Stimulated activated CD4-positive, alpha-beta T cell treated with anti-CD3 and anti-CD28 coated beads, TNF-alpha, amount 100 ng/mL, for 1 hour (primary cell): ENCODE measurements at places on chromosomes 4 and X.

- no peak for DNase-seq
These were observed 22.2 kb downstream of the ETDC start for GRCh38 chrX:135331525-135331924.

DNA sequence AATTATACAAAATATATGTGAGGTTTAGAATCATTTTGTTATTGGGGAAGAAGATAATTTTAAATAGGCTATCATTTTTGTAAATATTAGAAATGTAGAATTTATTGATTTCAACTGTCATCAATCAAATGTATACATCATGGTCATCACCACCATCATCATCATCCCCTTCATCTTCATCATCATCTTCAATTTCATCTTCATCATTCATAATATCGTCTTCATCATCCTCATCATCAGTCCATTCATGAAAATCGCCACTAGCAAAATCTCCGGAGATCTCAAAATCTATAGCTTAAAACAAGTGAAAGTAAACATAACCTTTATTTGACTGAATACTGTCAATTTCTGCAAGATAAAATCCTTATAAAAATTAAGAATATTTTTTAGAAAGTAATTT, 499.5 kb downstream of the SPOCK3 start:
- DNase-seq, result no peak

- no peak for DNase-seq
These were observed 30.9 kb downstream of the PDLIM3 start for GRCh38 chr4:185504098-185505047.

DNA sequence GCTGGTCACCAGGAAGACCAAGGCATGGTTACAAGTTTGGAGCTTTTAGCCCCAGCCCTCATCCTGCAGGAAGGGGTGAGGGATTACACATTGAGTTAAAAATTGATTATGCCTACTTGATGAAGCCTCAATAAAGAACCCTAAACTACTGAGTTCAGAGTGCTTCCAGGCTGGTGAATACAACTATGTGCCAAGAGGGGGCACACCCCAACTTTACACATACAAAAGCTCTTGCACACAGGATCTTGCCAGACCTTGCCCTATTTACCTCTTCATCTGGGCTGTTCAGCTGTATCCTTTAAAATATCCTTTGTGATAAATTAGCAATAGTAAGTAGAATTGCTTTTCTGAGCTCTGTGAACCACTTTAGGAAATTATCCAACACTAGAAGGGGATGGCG, 489.3 kb downstream of the INPP4B start:
- DNase-seq, result no peak

GRCh38 chr4:108155373-108155772, 13.4 kb downstream of the LEF1 start:
- DNase-seq, result no peak

DNA sequence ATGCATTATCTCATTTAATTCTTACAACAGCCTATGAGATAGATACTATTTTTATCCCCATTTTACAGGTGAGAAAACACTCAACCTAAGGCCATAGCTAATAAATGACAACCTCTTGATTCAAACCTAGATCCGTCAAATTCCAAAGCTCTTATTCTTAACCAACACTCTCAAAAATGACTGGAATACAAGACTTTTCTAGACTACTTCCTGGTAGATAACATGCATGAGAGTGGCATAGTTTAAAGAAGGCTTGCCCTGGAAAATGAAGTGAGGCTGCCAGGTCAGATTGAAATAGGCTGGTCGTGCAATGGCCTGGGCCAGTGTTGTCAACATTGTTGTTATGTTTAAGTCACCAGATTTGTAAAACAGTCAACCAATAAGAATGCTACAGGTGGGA, 86.6 kb downstream of the DNAAF6 start:
- no peak for DNase-seq

DNA sequence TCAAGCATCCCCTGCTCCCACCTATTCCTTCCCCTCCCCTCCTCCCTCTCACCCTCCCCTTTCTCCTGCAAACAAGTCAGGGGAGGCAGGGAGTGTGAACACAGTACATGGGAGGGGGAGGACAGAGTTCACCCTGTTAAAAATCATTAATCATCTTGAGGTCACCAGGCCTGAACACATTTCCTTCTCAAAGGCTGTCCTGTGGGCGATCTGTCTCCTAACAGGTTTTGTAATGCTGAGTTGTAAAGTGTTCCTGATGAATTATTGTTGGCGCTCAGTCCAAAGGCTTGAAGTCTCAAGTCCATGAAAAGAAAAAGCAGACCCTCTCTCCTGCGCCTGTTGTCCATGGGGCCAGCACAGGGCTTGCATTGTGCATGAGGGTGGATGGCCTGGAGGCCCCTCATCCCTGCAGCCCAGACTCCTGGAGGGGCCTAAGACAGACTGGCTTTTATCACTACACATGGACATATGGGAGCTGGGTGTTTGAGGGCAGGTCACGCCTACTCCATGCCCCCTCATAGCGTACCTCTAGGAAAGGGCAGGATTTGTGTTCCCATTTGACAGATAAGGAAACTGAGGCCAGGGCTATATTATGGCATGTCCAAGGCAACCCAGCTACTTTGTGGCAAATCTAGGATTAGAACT, 189.1 kb downstream of the RAB28 start:
- DNase-seq, result no peak

- no peak for DNase-seq
These were observed 53.7 kb upstream of the SMAD1 start for GRCh38 chr4:145427991-145428390.

GRCh38 chr4:15398001-15398400, 29.8 kb upstream of the C1QTNF7 start:
- no peak for DNase-seq

GRCh38 chr4:87024201-87024600, 89.4 kb downstream of the AFF1 start:
- no peak for DNase-seq

DNA sequence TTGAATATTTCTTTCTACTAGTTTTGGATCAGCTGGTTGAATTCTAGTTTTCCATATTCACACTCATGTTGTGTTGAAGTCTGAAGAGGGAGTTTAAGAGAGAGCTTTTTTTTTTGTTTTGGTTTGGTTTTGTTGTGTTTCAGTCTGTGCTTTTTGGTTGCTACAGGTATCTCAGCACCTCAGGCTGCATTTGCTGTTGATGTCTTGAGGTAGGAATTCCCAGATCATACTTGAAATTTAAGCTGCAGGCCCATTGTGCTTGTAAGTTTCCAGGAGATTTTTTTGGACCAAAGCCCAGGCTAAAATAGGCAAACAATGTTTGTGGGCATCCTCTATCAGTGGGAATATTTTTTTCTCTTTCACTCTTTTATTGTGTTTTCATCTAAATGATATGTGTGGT, 190.2 kb upstream of the AGA start:
- no peak for DNase-seq

DNA sequence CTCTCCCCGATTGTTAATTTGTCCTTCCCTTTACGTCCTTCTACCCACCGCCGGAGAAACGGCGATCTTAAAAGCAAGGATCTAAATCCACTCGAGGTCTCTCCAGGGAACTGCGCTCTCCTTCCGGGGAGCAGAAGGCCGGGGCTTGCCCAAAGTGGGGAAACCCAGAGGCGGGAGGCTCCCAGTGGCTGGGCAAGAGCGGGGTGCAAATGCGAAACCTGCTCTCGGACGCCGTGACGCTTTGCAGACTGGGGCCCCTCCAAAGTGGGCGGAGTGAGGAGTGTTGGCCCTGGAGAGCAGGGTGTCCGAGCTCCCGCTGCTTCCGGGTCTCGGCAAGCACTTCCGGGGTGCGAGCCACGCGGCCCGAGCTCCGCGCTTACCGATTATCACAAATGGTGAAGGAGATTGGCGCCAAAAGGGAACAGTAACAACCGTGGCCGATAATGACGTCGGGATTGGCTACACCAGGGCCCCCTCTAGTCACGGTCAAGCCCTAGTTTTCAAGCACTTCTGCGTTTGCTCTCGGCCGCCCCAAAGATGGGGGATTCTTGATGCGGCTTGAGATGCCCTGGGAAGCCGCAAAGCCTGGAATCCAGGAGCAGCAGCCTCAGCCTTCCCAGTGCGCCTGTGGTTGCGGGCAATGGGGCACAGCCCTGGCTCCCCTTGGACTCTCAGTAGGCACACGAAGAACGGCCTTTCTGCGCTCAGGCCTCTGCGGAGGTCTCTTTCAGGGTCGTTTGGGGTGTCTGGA, 29.0 kb downstream of the HAND2 start:
- no peak for DNase-seq

- no peak for DNase-seq
These were observed 18.0 kb downstream of the CMC4 start for GRCh38 chrX:155052738-155053498.

DNA sequence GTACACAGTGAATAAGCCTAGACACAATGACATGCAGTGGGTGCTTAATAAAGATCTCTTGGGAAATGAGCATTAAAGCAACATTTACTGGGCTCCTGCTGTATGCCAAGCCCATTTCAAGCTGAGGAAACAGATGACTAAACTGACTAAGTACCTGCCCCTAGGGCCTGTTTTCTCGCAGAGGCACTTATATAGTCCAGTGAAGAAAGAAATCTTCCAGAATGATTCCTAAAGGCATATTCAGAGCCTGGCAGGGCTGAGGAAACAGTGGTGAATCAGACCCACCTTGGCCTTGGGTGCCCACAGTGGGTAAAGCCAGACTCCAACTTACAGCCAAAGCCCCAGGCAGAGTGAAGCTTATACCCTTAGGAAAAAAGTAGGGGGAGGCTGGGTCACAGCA, 22.0 kb upstream of the S100P start:
- DNase-seq, result no peak

DNA sequence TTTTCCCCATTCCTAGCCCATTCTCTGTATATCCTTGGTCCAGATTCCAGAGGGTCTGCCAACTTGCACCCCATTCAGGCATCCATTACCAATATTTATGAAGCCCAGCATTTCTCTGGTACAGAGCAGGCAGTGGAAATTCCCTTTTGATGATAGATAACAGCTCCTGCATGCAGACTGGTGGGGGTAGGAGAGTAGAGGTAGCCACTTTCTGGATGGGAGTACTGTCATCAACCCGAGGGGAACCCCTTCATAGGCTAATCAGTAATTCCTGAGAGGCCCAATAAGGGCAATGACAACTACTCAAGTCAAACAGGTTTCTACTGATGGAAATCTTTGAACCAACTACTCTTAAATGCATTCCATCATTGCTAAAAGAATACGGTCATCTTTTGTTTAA, 63.7 kb downstream of the COL25A1 start:
- DNase-seq, result no peak

DNA sequence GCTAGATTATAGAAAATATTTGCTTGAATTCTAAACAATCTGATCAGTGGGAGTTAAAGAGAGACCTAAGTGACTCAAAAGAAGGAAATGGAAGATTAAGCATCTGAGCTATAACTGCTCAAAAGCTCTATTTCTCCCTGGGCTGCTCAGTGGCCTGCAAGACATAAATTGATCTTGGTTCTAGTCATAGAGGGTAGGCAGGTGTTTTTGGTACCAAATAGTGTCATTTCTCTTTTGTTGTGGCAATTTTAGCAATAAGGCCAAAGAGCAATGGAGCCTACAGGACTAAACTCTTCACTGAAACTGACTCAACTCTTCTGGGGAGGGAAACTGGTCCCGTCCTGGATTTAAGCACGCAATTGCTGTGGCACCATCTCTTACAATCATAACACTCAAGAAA, 33.9 kb upstream of the BMP2K start:
- no peak for DNase-seq

DNA sequence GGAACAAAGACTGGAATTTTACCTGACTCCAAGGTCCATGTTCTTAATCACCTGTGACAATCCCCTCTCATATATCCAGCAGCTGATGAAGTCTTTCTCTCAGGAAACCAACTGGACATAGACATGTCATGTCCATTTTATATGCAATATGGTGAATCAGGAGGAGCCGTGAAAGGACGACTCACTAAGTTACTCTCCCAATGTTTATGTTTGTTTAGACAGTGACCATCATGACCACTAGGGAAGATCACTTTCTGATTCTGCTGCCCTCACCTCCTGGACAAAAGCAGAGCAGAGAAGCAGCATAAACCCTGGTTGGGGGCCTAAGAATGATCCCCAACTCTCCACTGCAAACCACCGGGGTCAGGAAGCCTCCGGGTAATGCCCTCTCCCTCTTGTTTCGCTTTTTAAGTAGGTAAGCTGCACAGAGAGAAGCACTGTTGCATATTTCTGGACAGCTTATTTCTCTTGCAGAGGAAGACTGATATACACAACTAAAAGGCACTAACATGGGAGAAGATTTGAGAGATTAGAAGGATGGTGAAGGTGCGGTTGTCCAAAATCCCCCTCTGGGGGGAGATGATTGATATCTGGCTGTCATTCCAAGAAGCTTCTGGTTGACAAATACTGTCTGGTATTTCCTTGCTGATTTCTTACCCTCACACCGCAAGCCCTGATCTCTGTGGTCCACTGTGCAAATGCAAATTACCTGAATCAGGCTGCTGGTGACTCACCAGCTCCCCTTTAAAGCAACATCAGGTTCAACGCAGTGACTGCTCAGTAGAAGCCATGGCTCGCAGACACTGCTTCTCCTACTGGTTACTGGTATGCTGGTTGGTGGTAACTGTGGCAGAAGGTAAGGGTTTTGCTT, at the start of gene ODAPH:
Gene ODAPH (plus strand): TSS at position 773 of the 871 bp plus-strand sequence. CDS start 17 bp downstream, at position 790.
- DNase-seq, result no peak

- no peak for DNase-seq
These were observed 184.3 kb downstream of the PPP3CA start for GRCh38 chr4:101162990-101163380.

GRCh38 chr4:53366301-53366716, 448 bp upstream of the SCFD2 start:
- no peak for DNase-seq

- no peak for DNase-seq
These were observed 318.6 kb downstream of the ANK2 start for GRCh38 chr4:113368056-113368455.

- no peak for DNase-seq
These were observed 755 bp downstream of the ANKRD17 start for GRCh38 chr4:73257651-73258435.

DNA sequence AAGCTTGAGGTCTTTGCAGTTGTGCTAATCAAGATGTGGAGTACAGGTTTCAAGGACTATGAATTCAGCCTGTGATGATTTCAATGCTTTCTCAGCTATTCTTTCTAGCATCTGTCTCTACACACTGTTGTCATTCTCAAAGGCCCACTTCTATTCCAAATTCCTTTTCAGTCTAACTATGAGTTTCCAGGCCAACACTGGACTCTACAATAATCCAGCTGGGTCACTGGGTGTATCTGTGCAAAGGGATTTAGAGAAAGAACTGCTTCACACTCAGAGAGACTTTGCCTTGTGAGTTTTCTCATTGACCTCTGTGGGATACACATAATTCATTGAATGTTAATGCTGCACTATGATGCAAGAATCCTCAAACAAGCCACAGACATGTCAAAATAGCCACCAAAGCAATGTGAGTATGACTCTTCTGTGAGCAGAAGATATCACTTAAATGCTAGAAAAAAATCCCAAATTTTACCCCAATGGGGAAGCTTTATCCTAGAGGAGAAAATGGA, 171.8 kb upstream of the CLNK start:
- DNase-seq, result no peak

DNA sequence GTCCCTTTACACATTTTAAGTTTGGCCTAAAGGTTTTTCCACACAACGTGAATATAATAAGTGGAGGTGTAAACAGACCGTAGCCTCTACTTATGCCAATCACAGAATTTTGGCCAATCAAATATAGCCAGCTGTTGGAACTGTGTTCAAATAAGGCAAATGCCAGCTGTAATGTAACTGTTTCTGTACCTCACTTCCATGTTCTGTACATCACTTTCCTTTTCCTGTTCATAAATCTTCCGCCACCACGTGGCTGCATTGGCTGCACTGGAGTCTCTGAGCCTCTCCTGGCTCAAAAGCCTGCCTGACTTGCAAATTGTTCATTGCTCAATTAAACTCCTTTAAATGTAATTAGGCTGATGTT, 105.1 kb upstream of the SMIM31 start:
- no peak for DNase-seq

- no peak for DNase-seq
These were observed 56.7 kb downstream of the RAPGEF2 start for GRCh38 chr4:159159611-159160010.
